Brain pericyte (primary cell): ENCODE measurements at places on chromosomes 5 and 9.

- DNase-seq, result no peak
These were observed 137.5 kb downstream of the BAAT start for GRCh38 chr9:101247297-101247696.

GRCh38 chr5:180815293-180815917 is 12.8 kb upstream of the MGAT1 start:
- no peak for DNase-seq

DNA sequence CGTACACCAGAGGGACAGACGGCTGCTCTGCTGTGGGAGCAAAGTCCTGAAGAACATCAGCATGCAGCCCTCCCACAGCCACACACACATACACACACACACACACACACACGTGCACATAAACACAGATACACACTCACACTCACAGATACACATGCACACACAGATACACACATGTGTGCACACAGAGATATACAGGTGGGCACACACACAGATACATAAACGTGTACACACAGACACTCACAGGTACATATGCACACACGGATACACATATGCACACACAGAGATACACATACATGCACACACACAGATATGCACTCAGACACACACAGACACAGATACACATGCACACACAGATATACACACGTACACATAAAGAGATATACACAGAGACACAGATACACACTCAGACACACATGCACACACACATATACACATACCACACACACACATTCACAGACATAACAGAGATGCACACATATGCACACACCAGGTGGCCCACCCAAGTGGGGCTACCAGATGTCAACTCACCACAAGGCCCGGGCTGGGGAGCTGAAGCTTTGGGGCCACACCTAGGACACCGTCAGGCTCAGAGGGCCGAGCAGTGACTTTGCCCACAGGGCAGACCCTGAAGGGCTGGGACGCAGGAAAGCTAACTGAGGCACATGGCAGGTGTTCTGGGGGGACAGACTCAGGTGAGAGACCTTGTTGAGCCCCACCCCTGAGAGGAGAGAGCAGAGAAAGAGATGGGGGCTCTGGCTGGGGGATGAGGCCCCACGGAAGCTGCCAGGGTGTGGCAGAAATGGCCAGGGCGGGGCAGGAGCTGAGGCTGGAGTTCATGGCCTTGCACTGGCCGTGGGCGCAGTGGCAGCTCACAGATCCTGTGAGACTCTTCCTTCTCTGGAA is 148.6 kb upstream of the PPP1R26 start:
- no peak for DNase-seq

DNA sequence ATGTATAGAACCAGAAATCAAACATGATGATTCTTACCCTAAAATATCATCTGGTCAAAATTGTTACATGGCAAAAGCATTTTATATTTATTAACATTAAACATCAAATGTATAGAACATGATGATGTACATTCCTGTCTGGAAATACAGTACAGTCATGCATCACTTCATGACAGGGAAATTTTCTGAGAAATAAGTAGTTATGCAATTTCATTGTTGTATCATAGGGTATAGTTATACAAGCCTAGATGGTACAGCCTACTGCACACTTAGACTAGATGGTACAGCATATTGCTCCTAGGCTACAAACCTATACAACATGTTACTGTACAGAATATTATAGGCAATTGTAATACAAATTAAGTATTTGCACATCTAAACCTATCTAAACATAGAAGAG is 64.6 kb upstream of the VCAN start:
- no peak for DNase-seq

GRCh38 chr5:95623706-95624105 is 3.8 kb downstream of the GPR150 start:
- no peak for DNase-seq

DNA sequence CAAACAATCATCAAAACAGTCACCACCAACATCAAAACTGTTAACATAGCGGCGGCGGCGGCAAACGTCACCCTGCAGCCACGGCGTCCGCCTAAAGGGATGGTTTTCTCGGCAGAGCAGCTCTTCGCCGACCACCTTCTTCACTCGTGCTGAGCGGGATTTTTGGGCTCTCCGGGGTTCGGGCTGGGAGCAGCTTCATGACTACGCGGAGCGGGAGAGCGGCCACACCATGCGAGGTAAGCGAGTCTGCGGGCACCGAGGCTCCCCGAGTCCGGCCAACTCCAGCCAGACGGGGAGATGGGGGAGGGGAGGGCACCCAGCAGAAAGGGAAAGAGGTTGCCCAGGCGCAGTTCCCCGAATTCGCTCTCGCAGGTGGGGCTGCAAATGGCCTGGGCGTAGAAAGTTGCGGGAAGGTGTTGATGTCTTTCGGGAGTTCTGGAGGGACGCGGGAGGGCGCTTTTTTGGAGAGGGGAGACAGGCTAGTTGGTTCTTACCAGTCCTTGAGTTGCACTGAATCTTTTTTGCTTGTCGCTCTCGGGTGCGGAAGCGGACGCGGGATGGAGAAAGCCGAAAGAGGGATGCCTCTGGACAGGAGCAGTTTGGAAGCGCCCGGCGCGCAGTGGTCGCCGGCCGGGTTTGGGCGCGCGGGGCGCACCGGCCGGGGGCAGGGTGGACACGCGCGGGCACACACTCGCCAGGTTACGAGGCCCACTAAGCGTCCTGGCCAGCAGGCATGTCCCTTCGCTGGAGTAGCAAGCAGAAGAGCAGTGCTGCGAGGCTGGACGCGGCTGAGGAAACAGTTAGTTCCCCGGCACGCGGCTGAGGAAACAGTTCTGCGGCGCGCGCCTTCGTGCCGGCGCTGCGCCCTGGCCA is 849 bp downstream of the RORB start:
- no peak for DNase-seq

DNA sequence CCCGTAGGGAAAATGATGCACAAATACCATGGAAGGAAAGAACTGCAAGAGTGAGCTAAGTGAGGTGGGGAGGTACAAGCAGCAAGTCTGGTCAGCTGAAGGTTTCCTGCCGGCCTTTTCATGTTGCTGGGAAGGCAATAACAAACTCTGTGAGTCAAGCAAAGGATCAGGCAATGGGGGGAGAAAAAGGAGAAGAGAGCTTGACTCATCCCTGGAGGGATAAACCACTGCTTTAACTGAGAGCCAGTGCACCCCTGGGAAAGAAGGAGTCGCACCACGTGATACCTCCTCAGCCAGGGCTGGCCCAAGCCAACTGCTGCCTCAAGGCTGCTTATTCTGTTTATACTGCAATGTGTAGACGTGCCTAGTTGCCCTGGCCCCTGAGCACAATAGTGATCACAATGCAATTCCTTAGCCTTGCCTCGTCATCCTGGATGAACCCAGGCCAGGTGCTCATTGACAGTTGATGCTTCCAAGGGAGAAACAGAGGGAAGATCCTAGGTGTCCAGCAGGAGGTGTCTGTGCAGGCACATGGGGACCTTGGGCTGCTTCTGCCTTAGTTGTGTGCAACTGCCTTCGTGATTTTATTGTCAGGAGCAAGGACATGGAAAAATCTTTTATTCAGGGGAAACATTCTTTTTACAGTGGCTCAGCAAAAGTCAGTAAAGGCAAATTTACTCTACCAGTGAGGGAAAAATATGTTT is 203.0 kb upstream of the TUT7 start:
- no peak for DNase-seq

- DNase-seq, result no peak
These were observed 2.6 kb downstream of the PTPA start for GRCh38 chr9:129113645-129114304.

DNA sequence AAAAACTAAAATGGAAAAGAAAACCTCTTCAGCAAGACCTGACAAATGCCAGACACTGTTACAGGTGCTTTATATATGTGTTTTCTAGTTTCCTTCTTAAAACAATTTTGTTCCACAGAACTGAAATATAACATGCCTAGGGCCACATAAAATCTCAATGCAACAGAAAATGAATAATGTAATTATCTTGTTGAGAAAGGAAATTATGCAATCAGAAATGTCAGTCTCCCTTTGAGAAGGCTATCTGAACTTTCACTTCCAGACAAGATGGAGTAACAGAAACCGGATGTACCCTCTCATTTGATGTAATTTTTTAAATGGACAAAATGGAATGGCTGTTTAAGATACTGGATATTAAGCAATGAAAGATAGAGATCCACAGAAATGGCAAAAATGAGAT is 79.2 kb downstream of the AGTPBP1 start:
- no peak for DNase-seq

- no peak for DNase-seq
These were observed 98.2 kb upstream of the RASA1 start for GRCh38 chr5:87169300-87169991.

GRCh38 chr9:78821126-78821822 is 524.3 kb downstream of the PSAT1 start:
- no peak for DNase-seq

DNA sequence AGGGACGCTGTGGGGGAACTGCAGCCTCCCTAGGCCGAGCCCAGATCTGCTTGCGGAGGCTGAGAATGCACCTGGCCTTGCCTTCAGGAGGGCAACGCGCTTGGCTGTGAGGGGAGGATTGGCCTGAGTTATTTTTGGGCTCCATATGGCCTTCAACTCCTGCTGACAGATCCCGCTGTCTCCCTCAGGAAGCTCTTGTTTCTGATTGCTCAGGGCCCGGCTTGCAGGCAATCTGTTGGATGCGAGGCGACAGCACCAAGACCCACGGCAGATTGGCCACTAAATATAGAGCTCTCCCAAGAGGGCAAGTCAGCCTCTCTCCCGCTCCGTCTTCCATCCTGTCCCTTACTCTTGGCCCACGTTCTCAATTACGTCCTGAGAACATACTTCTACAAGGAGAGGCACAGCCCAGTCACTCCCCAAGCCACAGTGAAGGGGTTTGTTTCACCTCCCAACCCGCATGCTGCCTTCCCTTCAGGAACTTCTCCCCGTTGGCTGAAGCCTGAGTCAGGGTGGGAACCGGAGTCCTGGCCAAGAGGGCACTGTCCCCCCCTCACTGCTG is 53.6 kb downstream of the RASGEF1C start:
- DNase-seq, result no peak

DNA sequence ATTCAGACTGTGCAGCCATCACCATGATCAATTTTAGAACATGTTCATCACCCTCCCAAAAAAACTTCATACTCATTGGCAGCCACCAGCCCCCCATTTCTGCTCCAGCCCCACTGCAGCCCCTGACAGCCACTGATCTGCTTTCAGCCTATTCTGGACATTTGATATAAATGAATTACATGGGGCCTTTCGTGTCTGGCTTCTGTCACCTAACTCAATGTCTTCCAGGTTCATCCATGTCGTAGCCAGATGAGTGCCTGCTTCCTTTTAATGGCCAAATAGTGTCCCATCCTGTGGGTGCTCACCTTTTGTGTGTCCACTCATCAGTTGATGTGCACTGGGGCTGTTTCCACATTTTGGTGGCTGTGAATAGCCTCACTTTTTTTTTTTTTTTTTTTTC is 63.5 kb downstream of the HMCN2 start:
- no peak for DNase-seq

DNA sequence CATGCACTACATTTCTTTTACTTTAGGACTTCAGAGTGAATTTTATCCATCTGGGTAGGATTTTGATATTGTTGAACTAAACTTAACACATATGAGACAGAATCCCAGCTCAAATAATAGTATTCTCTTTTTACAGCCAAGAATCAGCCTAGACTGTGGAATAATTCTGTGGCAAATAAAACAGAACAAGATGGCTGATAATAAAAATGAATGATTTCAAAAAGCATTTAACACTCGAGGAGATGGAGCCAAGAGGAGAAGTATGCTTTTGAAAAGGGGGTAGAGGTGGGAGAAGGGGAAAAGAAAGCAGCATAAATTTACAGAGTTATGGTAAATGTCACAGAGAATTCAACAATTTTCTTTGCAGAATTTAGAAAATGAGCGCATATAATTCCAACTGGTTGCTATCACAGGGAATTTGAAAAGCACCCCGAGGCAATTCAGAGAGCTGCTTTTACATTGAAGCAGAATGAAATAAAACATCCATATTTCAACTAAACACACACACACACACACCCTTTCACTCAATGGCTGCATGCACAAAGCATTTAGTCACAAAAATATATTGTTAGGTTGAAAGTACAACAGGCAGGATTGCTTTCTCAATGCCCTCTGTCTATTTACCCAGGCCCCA is 60.2 kb upstream of the DMAC1 start:
- no peak for DNase-seq

GRCh38 chr5:71836084-71836483 is 117.0 kb downstream of the CARTPT start:
- DNase-seq, result no peak

DNA sequence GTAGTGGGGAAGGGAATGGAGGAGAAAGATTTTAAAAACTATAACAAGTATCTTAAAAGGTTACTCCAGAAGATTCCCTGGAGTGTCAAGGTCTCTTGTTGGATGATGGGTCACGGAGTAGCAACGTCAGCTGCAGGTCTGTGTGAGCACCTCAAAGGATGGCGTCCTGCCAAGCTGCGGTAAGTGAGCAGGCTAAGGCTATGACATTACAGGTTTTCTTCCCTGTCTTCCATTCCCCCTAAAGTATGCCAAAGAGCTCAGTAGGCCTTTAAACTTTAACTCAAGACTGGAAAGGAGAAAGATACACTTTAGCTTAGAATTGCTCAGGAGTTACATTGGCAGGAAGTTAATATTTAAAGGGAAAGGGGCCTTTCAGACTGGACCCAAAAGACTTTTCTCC is 17.5 kb downstream of the SPOCK1 start:
- DNase-seq, result no peak

DNA sequence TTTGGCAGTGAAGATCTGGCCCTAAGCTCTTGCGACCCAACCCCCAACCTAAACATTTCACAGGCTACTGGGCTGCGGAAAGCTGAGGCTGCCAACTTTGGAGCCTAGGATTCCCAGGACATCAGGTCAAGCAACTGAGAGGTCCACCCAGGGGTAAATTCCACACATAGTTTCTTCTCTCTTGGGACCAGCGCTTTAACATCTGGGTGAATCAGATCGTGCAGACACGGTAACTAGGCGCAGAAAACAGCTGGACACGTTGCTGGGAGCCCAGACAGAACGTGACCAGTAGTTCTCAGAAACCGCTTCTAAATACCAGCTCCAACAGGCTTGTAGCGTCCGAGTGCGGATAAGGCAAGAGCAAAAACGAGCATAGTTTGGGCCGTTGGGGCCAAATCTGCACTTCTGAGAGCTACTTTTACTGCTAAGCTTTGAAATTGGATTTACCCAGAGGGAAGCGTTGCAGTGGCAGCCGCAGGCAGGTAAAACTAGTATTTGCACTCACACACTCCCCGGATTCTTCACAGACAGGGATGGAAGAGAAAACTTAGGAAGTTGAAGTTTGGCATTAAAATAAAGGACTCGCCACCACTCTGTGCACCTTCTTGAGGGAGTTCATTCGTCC is 11.8 kb downstream of the ITGA1 start:
- DNase-seq, result peak; percentile 47
